CD8-positive, alpha-beta memory T cell (primary cell): ENCODE measurements at places on chromosomes 7 and 10. TPM values are rescaled to one million over a fixed set of nuclear protein-coding genes. Genes with fewer than 3 reads are reported as not detected.

The ASB10 gene
- total RNA-seq = not detected

The LRRD1 gene
- not detected for total RNA-seq

The C7orf57 gene
- total RNA-seq = 0.92 TPM

The NME8 gene
- not detected for total RNA-seq

The PTN gene
- total RNA-seq = not detected

The TBX20 gene
- total RNA-seq = not detected

The PRLHR gene
- total RNA-seq = not detected

The GDF10 gene
- 0.24 TPM for total RNA-seq

The SPRN gene
- not detected for total RNA-seq

The FIS1 gene
- total RNA-seq = 139 TPM

The LRRC61 gene
- 32.0 TPM for total RNA-seq

The EPO gene
- total RNA-seq = 0.22 TPM

The HYCC1 gene
- total RNA-seq = 29.2 TPM

The MRPS17 gene
- total RNA-seq = 34.3 TPM

DNA sequence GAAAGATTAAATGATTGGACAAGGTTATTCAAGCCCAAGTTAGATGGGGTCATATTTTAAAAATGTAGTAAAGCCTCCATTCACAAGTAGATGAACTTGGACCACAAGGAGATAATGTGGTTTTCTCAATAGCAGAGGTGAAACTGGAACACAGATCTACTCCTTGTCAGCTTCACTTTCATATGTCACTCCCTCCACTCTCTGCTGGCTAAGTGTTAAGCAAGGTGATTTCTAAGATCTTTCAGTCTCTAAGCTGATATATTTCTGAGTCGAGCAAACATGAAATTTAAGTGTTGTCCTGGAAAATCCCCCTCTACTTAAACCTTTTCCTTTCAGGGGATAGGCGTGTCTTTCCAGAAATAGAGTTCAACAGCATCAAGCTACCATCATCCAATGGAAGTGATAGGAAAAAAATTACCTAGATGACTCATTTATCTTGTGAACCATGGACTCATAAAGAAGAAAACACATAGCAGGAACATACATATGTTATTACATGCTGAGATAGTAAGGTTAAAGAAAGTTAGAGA lies 275.0 kb downstream of the PTEN start:
- no peak for DNase-seq

DNA sequence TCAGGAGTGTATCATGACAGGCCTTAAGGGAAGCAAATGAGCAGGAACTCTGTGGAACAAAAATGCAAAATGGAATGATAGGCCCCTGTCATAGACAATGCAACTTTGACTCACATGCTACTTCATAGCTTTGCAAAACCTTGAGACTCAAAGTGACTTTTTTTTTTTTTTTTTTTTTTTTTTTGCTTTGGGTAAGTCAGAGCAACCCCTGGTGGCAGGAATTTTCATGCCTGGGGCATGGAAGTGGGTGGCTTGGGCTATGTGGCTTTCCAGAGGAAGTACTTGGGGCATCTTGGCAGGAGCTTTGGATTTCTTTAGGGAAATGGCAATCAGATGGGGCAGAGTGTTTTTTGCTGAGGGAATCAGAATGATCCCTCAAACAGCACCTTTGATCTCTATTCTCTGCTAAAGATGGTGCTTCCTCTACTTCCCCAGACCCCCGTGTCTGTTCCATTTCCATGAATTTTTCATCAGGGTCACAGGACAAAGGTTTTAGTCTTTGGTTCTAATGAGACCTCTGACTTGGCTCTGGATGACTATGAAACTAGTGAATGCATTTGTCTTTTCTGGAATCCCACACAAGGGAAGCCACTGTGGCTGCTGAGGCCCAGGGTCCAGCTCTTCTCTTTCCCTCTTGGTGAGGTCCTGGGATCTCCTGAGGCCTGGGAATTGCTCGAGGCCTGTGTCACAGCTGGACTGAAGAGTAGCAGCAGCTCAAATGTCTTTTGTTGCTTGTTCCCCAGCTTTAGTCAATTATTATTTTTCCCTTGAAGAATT lies 62.8 kb downstream of the TACC2 start:
- no peak for DNase-seq

DNA sequence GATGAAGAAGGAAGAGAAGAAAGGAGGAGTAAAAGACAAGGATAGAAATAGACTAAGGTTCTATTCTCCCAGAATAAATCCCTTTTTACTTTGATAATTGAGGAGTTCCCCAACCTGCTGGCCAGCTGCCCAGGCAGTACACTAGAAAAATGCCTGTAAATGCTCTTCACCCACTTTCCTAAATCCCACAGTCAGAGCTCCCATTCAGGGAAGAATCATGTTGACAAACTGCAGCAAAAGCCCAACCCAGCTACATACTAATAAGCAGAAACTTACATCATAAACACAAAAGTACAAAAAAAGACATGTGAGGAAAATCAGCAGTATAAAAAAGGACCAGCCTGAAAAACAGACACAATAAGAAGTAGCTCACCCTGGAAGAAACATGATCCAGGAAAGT lies 15.8 kb upstream of the KDM7A start:
- no peak for DNase-seq

- no peak for DNase-seq
Measured at GRCh38 chr7:85226361-85227085, 39.7 kb upstream of the SEMA3D start.

GRCh38 chr10:132506711-132507408 lies 30.7 kb upstream of the INPP5A start:
- DNase-seq = no peak

GRCh38 chr7:41817386-41817785 lies 114.5 kb upstream of the INHBA start:
- DNase-seq = no peak

GRCh38 chr10:11164803-11165590 lies 147.3 kb downstream of the CELF2 start:
- DNase-seq = peak; percentile 69

DNA sequence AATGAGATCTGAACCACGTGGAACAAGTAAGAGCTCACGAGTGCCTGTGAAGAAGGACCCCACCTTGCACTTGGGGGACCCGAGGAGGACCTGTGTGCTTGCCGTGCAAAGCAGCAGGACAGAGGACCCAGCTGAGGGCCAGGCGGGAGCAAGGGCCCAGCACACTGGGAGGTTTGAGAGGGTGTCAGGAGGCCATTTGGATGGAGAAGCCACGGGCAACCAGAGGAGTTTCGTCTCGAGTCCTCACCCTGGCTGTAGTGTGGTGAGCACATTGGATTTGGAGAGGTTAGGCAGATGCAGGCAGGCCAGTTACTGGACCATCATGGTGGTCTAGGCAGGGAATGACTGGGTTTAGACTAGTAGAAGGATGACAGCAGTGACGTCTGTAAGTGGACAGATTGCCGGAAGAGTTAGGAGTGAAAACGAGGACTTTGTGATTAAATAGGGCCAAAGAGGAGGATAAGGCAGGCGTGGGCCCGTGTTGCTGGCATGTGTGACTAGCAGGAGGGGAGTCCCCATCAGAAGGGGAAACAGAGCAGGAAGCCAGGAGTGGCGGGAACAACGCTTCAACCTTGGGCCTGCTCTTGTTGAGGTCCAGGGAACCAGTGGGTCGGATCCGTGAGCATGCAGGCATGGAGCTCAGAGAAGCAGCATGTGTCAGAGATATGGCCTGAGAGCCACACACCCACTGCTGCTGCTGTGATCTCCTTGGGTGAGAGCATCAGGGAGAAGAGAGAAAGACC lies 208.2 kb downstream of the MGMT start:
- DNase-seq = no peak

DNA sequence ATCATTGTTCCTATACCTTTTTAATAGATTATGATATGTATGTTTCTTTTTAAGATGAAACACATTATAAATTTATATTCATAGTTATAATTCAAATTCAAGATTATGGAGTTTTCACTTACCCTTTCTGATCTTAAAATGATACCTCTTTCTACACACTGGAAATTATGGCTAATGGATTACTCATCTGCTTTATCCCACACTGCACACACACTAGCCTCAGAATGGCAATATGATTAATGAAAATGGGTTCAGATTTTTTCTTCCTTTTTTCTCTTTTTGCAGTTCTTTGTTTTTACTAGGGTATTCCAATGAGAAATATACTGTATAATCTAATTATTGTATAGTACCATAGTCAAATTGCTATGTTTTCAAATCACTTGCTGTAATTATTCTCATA lies 82.3 kb upstream of the FZD1 start:
- DNase-seq = no peak

- no peak for DNase-seq
Measured at GRCh38 chr10:94156453-94156852, 162.7 kb downstream of the PLCE1 start.

- DNase-seq = no peak
Measured at GRCh38 chr10:51952056-51952455, 252.7 kb upstream of the CSTF2T start.

DNA sequence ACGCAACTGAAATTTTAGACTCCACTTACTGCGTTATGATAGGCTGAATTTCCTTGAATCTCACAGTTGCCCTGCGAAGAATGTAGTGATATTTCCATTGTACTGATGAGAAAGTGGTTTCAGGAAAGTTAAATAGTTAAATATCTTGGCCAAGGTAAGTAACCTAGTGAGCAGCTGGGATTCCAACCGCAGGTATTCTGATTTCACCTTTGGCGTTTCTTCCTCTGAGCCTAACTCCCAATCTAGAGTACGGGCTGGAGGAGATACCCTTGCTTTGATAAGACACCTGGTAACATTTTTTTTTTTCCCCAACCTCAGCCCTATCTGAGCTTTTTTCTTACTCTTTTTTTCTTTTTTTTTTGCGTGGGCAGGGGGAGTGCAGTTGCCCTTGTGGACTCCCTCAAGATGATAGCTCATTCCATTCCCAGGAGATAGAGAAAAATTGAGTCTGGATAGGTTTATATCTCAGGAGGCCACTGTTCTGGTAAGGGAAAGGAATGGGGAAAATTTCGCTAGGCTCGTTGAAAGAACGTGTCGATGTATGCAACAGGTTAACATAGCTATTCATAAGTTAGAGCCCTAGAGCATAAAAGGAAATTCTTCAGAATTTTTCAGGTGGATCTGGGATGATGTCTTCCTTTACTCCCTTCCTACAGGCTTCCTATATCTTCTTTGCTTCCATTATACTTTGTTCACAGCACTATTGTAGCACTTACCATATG lies 3.1 kb upstream of the TAS2R38 start:
- no peak for DNase-seq

DNA sequence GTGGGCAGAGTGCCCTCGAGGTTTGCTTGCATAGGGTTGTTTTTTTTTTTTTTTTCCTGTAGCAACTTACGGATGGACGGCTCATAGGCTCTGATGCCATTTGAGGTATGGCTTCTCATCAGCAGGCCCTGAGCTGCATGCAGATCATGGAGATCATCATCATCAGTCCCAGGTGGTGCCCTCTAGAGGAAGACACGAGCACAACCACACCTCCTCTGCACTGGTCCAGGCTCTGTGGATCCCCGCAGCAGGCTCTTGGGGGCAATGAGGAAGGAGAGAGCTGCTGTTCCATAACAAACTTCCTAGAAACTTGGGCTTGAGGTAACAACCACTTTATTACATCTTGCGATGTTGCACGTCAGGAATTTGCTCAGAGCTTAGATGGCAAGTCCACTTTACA lies 132.7 kb upstream of the CXCL12 start:
- DNase-seq = no peak

DNA sequence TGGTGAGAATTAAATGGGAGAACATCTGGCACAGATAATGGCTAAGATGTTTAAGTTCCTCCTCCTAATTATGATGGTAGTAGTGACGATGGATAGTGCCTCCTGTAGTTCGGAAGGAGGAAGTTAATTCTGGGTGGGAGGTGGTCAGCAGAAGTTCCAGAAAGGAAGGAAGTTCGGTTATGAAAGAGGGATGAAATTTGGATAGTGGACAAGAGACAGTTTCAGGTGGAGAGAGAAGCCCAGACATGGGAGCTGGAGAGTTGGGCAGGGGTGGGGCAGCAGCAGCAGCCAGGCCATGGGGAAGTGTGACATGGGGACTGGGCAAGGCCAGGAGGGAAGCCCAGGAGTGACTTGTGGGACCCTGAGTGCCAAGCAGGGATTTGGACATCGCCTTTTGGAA lies 99.5 kb downstream of the CCNY start:
- DNase-seq = no peak

DNA sequence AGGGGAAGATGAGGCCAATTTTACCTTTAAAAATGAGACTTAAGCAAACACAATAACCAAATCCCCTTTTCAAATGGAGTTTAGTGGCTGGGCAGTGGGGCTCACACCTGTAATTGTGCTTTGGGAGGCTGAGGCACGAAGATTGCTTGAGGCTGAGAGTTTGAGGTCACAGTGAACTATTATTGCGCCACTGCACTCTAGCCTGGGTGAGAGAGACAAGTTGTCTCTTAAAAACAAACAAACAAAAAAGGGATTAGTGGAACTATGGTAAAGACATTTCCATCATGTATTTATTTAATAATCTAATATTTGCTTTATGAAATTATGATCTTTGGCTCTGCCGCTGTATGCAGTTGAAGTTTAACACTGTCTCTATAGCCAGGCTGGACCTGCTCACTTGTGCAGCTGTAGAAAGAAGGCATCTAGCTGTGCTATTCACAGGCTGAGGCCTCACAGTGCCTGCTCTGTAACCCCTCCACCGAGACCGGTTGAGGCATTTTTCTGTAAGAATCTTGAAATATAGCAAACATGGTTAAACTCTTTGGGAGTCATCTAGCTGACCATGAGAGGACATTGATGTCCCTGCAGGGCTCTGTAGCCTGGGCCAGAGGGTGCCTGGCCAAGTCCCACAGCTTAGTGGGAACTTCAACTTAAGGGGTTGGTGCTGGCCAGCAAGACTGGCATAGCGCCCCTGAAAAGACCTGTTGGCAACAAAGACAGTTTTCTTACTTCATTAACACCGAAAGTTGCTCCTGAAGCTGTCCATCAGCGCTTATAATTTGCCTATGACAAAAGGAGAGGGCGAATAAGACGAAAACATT lies 131.8 kb downstream of the BMPER start:
- DNase-seq = no peak

DNA sequence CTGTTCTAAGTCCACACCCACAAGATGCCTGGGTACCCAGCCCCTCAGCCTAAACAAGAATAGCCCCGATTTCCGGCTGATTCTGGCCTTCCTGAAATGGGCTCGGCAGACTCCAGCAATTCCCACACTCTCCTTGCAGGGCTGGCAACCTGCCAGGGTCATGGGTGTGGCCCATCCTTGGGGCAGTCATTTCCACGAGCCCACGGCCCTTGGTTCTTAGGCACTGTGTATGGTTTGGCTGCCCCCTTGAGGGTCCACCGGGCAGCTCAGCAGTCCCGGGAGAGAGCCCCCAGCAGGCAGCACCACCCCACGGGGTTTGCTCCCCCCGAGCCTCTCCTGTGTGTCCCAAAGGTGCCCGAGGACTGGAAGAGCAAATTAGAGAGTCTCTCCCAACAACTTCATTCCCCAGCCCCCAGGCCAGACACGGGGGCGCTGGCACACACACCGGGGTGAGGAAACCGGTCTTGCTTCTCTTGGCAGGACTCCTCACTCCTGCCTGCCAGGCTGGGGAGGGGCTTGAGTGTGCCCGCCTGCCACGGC lies 142.2 kb downstream of the EMX2 start:
- DNase-seq = no peak

GRCh38 chr10:13853854-13854253 lies 267.1 kb downstream of the PRPF18 start:
- DNase-seq = no peak

- peak; percentile 1 for DNase-seq
Measured at GRCh38 chr7:32427769-32428291, 62.4 kb downstream of the LSM5 start.
